Activated T-cell treated with anti-CD3 and anti-CD28 coated beads for 48 hours (primary cell): ENCODE measurements at places on chromosomes 2 and 18.

DNA sequence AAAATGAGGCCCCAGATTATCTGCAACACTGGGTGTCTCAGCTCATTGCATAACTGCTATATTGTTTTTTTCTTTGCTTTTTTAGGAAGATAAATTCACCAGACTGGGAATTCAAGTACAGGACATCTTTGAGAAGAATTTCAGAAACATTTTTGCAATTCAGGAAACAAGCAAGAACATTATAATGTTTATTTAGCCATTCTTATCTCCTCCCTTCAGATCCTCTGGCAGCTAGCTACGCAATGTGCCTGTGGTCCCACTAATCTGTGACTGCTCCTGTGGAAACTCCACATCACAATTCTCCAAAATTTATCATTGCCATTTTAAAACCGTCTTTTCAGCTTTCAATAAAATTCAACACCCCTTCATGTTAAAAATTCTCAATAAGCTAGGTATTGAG is 126.8 kb downstream of the SP100 start:
- DNase-seq = no peak

DNA sequence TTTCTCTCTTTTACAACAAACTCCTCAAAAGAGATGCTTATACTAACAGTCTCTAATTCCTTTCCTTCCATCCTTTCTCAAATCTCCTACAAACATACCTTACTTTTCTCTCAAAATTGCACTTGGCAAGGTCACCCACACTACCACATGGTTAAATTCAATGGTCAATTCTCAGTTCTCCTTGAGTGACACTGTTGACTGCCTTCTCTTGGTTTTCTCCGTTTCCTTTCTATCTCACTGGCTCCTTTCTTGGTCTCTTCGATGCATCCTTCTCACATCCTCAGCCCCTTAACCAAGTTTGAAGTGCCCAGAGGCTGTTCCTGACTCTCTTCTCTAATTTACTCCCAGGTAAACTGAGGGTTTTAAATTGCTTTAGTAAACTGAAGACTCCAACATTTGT is 12.5 kb downstream of the C1D start:
- DNase-seq = no peak

- DNase-seq = no peak
Observed at GRCh38 chr2:48306409-48307284, 223.3 kb upstream of the STON1 start.

DNA sequence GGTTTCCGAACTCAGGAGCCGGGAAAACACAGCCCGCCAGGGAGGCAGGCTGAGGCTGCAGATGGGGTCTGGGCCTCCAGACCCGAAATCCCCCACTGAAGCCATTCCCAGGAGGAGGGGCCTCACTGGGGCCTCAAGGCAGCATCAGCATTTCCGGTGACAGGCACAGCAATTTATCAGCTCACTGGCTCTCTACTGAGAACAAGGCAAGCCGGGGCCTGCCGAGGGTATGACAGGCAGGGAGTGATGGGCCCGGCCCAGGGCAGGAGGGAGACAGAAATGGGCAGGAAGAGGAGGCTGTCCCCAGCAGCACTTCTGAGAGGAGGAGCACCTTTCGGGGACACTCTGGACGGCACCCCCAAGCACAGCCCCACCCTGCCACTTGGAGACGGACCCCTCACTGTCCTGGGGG is 12.5 kb downstream of the SDC1 start:
- DNase-seq = no peak

DNA sequence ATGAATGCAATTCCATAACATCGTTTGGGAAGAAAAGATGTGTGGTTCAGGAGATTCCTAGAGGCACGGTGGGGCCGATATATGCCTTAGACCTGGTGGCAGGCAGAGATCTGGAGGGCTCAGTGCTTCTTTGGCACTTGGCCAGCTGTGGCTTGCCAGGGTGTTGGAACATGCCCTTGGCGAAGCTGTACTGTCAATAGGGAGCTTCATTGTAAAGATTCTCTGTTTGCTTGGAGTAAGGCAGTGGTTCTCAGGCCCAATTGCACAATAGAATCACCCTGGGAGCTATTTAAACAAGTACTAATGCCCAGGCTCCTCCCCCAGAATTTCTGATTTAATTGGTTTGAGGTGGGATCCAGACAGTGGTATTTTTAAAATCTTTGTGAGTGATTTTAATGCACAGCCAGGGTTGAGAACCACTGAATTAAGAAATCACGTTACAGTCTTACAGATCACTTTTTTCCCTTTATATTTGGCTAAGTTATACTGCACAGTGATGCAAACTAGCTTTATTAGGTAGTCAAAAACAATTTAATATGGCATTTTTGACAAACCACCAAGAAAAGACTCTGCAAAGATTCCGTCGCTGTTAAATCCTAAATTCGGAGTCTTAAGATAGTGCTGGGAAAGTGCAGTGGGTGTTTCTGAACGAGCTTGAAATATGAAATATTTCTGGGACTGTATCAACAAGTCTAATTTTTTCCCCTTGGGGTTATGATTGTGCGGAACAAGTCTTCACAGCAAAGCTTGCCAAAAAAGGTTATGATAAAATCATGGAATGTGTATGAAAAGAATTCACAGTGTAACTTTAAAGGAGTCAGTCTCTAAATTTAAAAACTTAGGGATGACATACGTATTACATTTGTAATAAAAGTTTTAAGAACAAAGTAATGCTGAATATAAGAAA is 78.0 kb downstream of the CRIM1 start:
- DNase-seq = no peak

DNA sequence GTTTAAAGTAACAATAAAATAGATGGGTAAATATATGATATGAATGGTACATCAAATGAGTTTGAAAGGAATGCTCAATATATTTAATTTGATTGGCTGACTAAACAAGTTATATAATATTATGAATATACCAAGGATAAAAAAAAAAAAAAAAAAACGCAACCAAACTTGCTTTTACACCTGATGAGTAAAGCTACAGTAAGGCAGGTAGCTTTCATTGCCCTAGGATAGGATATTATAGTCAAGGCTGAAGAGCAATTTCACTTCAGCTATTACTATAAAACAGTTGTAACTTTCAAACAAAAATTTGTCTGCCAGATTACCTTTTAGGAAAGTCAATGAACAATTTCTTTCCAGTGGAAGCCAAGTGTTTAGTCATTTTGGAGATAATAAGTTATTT is 56.8 kb upstream of the PEX13 start:
- DNase-seq = no peak

DNA sequence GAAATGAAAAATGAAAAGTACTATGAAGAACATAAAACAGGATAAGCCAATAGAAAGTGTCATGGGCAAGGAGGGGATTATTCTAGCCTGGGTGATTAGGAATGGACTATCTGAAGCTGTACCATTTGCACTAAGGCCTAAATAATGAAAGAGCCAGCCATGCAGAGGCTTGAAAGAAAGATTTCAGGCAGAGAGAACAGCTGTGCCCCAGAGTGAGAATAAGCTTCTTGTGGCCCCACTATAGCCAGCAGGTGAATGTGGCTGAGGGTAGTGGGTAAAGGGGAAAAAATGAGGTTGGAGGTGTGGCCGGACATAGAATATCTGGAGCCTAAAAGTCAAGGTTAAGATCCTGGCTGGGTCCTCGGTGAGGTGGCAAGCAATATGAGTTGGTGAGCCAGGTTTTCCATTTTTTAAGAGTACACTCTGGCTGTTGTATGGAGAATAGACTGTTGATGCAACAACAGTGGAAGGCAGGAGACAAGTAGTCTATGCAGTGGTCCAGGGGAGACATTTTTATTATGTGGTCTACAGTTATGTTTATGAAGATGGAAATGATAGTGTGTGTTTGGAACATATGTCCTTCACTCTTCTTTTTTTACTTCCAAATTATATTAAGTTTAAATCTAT is 135.2 kb upstream of the SETBP1 start:
- no peak for DNase-seq

DNA sequence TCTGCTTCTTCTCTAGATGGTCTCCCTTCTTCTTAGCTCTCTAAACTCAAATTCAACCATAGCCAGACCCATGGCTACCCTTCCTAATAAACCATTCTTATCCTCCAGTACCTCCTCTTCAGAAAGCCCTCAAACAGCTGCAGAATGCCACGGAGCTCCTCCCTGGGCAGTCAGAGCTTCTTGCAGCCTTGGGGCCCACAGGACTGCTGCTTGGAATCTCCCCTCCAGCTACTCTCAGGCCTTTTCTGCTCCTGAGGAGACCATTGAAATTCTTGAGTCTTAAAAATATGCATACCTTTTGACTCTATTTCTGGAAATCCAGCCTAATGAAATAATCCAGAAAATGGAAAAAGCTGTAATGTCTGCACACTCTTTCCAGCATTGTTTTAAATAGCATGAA is 30.7 kb downstream of the EFR3B start:
- DNase-seq = no peak

DNA sequence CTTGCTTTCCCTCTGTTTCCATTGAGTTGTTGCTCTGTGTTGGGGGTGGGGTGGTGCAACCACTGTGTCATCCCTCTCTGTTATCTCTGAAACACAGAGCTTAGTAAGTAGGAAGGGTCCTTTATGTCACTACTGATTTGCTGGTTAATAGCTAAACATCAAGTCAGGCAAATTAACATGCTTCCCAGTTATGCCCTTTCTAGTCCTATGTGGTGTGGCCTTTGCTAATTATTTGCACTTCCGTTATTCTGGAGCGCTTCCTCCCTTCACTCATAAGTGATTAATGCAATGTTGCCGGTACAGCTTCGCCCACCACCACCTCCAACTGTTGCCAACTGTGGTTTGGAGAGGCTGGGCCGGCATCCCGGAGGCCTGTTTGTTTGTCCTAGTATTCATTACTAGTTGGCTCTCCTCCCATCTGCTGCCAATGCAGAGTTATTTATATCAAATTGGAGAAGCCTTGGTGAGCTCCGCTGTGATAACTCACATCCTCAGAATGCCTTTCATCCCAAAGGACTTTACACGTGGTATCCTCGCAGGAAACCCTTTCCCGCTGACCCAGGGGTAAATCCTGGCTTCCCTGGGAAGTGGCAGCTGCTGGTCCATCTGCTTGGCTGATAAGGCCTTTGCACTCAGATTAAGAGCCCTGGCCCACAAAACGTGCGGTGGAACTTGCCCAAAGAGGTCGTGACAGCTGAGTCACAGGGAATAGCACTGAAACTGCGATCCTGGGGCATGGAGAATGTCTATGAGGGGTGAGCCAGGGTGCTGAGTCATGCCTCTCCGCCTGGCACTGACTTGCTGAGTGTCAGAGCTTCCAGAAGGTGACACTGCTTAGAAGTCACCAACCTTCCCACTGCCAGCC is 72.0 kb upstream of the ZCCHC2 start:
- no peak for DNase-seq

- DNase-seq = peak; percentile 38
Observed at GRCh38 chr2:101998896-101999789, 7.4 kb downstream of the IL1R2 start.

GRCh38 chr18:30016179-30016578 is 1026.4 kb downstream of the DSC3 start:
- no peak for DNase-seq

DNA sequence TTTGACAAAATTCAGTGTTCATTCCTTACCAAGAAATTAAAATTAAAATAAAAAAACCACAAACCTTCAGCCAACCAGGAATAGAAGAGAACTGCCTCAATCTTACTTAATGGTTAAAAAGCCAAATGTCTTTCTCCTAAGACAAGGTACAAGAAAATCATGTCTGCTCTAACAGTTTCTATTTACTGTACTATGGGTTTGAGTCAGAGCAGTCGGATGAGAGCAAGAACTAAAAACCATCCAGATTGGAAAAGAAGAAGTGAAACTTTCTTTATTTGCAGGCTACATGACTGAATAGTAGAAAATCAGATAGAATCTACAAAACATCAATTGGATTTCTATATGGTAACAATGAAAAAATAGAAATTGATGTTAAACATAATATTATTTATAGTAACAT is 555.5 kb upstream of the TNP1 start:
- DNase-seq = no peak

GRCh38 chr2:237315170-237315828 is 98.7 kb downstream of the COL6A3 start:
- no peak for DNase-seq

DNA sequence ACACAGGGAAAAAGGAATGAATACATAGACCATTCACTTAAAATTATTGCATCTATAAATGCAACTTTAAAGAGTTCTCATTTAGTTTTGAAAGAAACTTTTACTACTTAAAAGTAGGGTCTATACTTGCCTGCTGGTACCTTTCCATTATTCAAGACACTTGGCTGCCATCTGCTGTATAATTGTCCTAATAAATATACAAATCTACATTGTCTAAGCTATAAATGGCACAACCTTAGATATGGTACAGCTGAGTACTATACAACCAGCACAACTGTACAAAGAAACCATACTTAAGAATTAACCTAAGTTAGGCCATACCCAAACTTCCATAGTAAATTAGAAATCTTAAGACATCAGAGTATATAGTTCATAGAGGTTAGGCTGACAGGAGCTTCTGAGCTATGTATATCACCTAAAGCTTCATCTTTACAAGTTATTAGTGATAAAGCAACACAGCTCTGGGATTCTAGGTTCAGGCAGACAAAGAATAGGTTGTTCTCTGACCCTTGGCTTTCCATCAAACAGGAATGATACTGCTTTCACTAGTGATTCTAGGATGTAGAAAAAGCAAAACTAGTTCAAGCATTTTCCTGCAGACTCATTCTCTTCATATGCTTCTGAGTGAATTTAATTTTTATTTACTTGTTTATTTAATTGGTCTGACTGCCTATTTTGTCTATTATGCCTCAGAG is 22.1 kb downstream of the EXOC6B start:
- DNase-seq = no peak

DNA sequence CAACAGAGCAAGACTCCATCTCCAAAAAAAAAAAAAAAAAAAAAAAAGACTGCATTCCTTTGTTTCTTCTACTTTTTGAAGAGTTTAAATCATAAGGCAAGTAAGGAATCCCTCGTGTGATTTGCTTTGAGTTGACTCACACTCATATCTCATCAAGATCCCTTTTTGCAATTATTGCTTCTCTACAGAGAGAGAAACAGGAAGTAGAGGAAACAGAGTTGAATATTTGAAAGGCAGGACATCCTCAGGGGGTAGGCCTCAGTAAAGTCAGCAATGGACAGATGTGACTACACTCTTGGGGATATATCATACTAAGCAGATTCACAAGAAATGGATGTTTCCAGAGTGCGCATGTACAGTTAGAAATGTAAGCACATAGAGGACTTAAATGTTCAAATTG is 11.2 kb upstream of the EFR3B start:
- DNase-seq = no peak

GRCh38 chr18:48949050-48949605 is 1.6 kb downstream of the SMAD7 start:
- no peak for DNase-seq

- DNase-seq = no peak
Observed at GRCh38 chr2:190255676-190256075, 64.0 kb downstream of the HIBCH start.

- DNase-seq = no peak
Observed at GRCh38 chr2:63073994-63074393, 23.4 kb downstream of the OTX1 start.

DNA sequence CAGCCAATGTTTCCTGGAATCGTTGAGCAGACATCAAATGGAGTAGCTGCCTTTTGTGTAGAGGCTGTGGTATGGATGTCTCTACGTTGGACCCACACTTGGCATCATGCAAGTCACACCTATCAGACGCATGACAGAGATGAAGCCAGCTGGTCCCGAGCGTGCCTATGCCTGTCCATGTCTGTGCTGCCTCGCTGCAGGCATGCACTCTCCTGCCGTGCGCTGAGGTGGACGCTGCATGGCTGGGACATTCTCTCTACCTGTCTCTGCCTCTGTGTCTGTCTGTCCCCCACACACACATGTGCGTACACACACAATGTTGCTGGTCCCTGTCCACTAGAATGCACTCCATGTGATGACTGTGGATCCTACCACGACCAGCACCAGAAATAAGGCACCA is 514.2 kb upstream of the MYT1L start:
- no peak for DNase-seq

GRCh38 chr18:9834551-9834950 is 51.2 kb upstream of the TXNDC2 start:
- no peak for DNase-seq
